ENCODE measurements at places on chromosomes 16 and 17.

- no peak for DNase-seq
Measured at GRCh38 chr17:30074730-30075129, 41.9 kb upstream of the NSRP1 start.

GRCh38 chr16:14095883-14096551 is 24.9 kb downstream of the MRTFB start:
- DNase-seq, result no peak

- no peak for DNase-seq
Measured at GRCh38 chr16:86517652-86518258, 7.4 kb downstream of the FOXF1 start.

- no peak for DNase-seq
Measured at GRCh38 chr16:19854543-19854876, 30.1 kb downstream of the GPRC5B start.

DNA sequence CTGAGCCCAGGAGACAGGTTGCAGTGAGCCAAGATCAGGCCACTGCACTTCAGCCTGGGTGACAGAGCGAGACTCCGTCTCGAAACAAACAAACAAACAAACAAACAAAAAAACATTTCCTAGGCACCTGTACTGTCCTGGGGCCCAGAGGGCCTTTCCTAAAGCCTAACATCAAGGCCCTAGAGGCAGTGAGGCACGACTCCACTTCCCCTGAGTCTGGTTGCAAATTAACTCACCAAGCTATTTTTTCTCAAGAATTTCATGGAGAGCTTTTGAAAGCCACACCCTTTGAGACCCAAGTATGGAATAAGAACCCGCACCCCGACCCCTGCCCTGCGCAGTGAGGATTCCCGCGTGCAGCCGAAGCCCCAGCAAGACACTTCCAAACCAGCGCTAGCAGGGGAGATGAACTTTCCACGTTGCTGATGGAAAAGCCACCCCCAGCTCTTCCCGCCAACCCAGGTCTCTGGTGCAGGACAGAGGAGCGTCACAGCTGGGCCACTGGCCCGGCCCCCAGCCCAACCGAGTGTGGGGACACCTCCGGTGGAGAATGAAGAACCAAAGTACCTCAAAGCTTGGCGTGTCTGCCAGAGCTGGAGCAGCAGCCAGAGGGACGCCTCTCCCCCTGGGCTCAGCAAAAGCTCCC is 1.2 kb downstream of the CHST5 start:
- DNase-seq, result no peak

- DNase-seq, result no peak
Measured at GRCh38 chr17:79543531-79543930, 67.3 kb downstream of the RBFOX3 start.

- no peak for DNase-seq
Measured at GRCh38 chr17:32755045-32755805, 121.7 kb downstream of the MYO1D start.

DNA sequence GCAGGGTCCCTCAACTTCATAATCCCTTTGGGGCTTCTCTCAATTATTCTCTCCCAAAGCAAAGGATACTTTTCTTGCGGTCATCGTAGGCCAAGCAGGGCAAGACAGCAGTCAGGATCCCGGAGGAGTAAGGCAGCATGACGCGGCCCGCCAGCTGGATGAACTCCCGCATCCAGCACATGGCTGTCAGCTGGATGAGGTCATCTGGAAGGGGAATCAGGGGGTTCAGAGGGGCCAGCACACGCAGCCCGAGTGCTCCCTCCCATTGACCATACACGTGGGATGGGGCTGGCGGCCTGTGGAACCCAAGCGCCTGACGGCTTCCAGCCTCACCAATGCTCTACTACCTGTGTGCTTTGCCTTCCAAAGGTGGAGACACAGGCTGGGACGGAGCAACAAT is 19.2 kb downstream of the VAC14 start:
- no peak for DNase-seq

- DNase-seq, result no peak
Measured at GRCh38 chr16:84965428-84966415, 45.6 kb downstream of the ZDHHC7 start.

GRCh38 chr16:85086347-85087291 is 25.7 kb downstream of the CIBAR2 start:
- DNase-seq, result peak; percentile 75

DNA sequence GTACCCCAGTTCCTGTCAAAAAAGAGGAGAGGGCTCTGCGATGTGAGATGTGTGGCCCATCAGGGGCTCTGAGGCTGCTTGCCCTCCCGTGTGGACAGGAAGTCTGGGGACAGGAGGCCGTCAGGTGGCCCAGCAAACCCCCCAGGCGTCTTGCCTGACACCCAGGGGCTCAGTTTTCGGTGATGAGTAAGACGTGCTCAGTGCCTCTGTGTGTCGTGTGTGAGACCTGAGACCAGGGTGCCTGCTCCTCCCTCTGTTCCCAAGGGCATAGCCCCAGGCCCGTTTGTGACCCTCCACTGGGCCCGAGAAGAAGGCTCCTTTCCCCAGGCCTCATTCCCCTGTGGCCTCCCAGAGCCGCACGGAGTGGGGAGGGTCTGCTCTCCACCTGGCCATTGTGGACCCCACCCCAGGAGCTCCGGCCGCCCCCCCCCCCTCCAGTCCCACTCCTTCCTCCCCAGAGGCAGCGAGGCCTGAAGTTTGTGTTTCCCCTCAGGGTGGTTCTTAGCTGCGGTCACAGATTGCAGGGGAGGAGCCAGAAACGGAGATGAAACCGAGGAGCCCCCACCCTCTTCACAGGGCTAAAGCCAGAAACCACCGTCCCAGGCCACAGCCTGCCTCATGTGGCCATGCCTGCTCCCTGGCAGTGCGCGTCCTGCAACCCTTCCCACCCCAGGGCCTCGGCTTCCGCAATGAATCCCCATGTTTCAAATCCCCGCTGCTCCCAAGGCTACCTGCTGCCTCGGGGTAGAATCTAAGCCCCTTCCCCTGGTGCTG is 4.9 kb upstream of the ACTG1 start:
- no peak for DNase-seq

- DNase-seq, result no peak
Measured at GRCh38 chr17:74298778-74299177, 24.7 kb downstream of the DNAI2 start.

DNA sequence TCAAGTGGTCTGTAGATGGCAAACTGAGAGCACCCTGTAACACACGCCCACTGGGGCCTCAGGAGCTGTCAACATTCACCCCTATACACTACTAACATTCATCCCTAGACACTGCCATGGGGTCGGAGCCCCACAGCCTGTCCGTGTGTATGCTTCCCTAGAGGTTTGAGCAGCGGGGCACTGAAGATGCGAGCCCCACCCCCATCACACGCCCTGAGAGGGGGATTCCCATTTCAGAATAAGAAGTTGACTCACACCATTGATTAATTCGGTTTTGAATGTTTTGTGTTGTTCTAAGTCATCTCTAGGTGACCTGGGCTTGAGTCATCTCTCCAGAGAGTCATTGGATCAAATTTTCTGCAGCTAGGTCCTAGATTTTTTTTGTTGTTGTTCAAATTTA is 37.3 kb upstream of the MMD start:
- DNase-seq, result no peak

GRCh38 chr16:86669937-86670749 is 91.8 kb downstream of the FOXL1 start:
- DNase-seq, result no peak

GRCh38 chr17:4440690-4441686 is 7.2 kb downstream of the SPNS3 start:
- DNase-seq, result no peak

DNA sequence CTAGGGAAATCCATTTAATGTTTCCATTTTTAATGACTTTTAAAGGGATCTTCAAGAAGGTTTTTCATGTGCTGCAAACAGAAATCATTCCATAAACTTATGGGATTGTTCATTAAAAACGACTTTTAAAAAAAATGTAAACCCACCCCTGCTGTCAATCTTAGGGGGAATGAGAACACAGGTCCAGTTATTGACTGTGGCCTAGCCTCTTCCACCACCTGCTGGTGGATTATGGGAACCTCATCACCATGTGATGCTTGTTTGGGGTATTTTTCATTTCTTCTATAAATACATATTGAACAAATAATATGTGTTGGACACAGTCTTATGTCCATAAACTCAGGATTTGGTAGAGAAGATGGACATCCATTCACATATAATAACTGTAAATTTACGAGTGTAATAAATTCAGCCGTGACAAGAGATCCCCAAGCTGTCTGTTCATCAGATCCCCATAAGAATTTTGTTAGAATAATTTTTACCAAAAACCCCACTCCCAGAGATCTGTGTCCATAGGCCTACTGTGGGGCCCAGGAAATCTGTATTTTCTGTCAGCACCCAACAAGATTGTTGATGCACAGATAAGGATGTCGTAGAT is 42.0 kb upstream of the TMC5 start:
- DNase-seq, result peak; percentile 24

DNA sequence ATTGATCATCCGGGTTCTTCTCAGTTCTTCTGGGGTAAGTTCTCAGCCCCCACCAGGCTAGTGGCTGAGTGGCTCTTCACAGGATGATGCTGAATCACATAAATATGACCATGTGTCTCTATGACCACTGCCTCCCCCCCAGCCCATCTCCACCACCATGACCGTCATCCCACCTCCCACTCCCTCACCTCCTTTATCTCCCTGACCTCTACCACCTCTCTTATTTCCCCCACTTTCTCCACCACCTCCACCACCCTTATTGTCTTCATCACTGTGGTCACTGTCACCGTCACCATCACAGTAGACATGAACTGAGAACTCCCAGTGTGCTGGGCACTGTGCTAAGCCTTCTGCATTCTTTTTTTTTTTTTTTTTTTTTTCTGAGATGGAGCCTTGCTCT is 32.5 kb downstream of the RGS9 start:
- no peak for DNase-seq

- DNase-seq, result no peak
Measured at GRCh38 chr17:46151762-46152161, 41.5 kb downstream of the KANSL1 start.

- DNase-seq, result no peak
Measured at GRCh38 chr17:34579017-34579946, at the start of gene TMEM132E. TSS of gene TMEM132E (plus strand) at chr17:34579582. CDS start at chr17:34581077, 1,495 bp downstream.

DNA sequence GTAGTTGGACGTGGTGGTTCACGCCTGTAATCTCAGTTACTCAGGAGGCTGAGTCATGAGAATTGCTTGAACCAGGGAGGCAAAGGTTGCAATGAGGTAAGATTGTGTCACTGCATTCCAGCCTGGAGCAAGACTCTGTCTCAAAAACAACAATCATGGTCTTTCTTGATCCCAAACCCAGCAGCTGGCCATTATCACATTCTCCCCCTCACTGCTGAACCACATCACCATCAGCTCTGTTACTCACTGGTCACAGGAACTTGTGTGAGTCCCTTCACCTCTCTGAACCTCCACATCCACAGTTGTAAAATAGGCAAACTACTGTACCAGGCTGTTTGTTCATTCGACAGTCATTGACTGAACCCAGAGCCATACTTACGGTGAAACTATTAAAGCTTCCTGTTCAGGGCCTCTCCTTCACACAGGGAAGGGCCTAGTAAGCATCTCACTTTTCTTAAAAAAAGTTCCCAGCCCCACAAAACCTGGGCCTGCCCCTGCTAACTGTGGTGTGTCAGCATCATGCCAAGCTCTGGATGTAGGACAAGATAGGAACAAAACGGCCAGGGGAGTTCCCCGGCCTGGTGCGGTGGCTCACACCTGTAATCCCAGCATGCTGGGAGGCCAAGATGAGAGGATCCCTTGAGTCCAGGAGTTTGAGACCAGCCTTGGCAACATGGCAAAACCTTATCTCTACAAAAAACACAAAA is 104.7 kb downstream of the COPRS start:
- no peak for DNase-seq

- no peak for DNase-seq
Measured at GRCh38 chr16:77374384-77374783, 60.5 kb downstream of the ADAMTS18 start.

GRCh38 chr17:30113213-30113612 is 3.4 kb upstream of the NSRP1 start:
- DNase-seq, result no peak

- DNase-seq, result no peak
Measured at GRCh38 chr17:73470316-73470826, 158.6 kb upstream of the CDC42EP4 start.

- DNase-seq, result no peak
Measured at GRCh38 chr16:63192980-63193379, 1156.7 kb upstream of the CDH8 start.

- DNase-seq, result no peak
Measured at GRCh38 chr17:4856937-4857314, 23.8 kb downstream of the MINK1 start.
